Osteocyte (in vitro differentiated cells): ENCODE measurements at places on chromosomes 7 and 10.

- no peak for DNase-seq
Observed at GRCh38 chr10:31011017-31011664, 20.5 kb downstream of the ZNF438 start.

- DNase-seq = no peak
Observed at GRCh38 chr7:54917613-54918391, 101.0 kb upstream of the EGFR start.

GRCh38 chr7:48419401-48419800 is 248.1 kb downstream of the ABCA13 start:
- DNase-seq = no peak

- DNase-seq = no peak
Observed at GRCh38 chr7:46160861-46161260, 239.8 kb upstream of the IGFBP3 start.

DNA sequence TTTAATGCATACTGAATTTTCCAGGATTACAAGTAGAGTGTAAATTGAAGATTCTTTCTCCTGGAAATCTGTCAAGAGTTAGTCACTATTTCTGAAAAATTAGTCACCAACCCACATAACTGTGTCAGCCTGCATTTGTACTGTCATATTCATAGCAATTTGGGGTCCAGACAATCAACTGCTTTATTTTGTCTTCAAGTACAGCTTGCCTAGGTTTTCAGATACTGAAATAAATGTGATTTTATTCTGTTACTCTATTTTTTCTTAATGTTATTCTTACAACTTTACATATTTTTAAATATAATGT is 55.1 kb downstream of the CUBN start:
- no peak for DNase-seq

- no peak for DNase-seq
Observed at GRCh38 chr7:24313777-24314176, 29.8 kb downstream of the NPY start.

- no peak for DNase-seq
Observed at GRCh38 chr7:111228437-111228836, 137.5 kb downstream of the LRRN3 start.

GRCh38 chr10:12097791-12098190 is 29.0 kb downstream of the DHTKD1 start:
- DNase-seq = no peak

- DNase-seq = no peak
Observed at GRCh38 chr10:121999301-121999700, 10.3 kb downstream of the TACC2 start.

DNA sequence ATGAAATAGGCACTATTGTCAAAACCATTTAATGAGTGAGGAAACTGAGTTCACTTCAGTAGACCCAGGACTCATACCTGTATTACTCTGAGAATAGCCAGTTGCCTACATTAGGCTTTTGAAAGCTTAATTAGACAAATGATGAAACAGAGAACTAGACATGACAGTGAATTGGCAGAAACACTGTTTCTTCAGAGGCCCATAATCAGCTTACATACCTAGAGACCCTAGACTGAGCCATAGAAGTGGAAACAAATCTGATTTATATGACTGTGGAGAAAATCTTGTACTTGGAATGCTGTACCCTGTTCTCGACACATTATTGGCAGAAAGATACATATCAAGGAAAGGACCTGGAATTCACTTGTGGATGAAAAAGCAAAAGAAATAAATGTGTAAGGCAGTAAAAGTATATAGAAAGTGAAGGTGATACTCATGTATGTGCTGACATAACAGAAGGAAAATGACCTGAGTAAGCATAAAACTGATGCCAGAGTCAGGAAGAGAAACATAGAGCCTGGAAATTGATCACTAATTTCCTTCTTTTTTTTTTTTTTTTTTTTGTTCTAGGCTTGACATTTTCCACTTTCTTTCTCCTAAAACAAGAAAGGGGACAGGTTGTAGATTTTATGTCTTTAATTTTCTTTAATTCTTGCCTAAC is 251.5 kb downstream of the BICC1 start:
- no peak for DNase-seq

- no peak for DNase-seq
Observed at GRCh38 chr10:54470324-54470631, 330.8 kb downstream of the PCDH15 start.

DNA sequence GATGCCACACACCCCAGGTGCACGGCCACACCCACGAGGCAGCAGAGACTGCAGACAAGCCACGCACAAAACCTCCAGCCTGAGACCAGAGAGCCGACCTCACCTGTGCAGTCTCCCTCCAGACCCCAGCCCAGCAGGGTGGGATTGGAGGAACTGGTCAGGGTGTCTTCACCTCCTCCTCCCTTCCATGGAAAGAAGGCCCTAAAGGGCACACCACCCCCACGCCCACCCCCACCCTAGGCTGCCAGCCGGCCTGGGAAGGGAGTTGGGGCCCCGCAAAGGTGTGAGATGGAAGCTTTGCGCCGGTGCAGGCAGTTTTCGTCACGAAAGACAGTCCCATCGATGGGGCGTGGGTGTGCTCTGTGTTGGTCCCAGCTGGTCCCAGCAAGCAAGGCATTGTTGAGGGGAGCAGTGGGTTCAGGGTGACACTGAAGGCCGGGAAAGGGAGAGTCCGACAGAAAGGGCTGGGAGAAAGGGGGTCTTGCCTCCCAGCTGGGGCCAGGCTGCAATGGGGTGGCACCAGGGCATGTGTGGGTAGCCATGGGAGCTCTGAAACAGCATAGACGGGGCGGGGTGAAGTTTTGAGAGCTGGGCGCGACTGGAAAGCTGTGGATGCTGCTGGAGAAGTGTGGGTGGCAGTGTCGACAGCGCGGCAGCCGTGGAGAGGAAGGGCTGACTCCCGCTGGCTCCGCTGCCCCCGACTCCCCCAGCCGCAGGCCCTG is 349.2 kb downstream of the GLRX3 start:
- no peak for DNase-seq

GRCh38 chr10:78656417-78657162 is 412.2 kb upstream of the ZMIZ1 start:
- DNase-seq = no peak

GRCh38 chr10:98255146-98255877 is 12.7 kb downstream of the LOXL4 start:
- DNase-seq = no peak

- no peak for DNase-seq
Observed at GRCh38 chr7:70037171-70037933, 439.1 kb downstream of the AUTS2 start.

GRCh38 chr7:64611717-64612116 is 48.8 kb upstream of the ZNF680 start:
- no peak for DNase-seq

- peak; percentile 57 for DNase-seq
Observed at GRCh38 chr10:48246501-48246900, 28.0 kb downstream of the FRMPD2 start.

- no peak for DNase-seq
Observed at GRCh38 chr10:35726846-35727245, 84.8 kb upstream of the FZD8 start.

- DNase-seq = no peak
Observed at GRCh38 chr10:9437131-9437530, 1382.6 kb downstream of the GATA3 start.

GRCh38 chr10:2861632-2862210 is 205.6 kb upstream of the PFKP start:
- no peak for DNase-seq

DNA sequence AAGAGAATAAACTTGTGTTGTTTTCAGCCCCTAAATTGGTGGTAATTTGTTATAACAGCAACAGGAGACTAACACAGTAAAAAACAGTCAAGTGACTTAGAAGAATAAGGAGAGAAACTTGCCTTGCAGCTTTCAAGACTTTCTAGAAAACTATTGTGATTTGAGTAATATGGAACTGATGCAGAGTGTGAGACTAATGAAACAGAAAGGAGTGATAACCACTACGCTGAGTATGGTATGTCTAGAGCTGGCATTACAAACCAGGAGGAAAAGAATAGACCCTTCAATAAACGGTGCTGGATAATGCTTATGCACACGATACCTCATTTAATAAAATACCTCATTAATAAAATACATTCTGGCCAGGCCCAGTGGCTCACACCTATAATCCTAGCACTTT is 99.9 kb downstream of the CREM start:
- no peak for DNase-seq

DNA sequence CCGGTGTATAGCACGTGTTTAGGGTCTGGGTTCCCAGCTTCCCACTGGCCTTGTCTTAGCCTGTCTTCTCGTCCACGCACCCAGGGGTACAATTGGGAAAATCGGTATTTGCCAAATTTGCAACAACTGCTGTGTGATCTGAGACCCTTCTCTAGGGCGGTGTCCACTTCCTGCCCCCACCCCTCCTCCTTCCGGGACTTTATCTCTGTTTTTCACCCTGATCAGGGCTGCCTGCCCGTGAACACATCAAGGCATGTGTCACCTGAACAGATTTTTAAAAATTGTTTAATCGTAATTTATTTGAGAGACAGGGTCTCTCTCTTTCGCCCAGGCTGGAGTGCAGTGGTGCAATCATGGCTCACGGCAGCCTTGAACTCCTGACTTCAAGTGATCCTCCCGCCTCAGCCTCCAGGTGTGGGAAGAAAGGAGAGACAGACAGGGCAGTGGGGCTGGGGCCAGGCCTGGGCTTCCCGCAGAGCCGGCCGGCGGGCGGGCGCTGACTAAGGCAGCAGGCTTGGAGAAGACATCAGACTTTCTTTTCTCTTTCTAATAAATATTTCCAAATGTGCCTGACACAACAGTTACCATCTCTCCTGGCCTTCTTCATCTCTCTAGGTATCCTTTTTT is 27.5 kb downstream of the ELFN1 start:
- DNase-seq = no peak

- no peak for DNase-seq
Observed at GRCh38 chr7:20223356-20223755, 6.2 kb upstream of the MACC1 start.

GRCh38 chr10:71431239-71432100 is 34.8 kb downstream of the CDH23 start:
- DNase-seq = peak; percentile 77

DNA sequence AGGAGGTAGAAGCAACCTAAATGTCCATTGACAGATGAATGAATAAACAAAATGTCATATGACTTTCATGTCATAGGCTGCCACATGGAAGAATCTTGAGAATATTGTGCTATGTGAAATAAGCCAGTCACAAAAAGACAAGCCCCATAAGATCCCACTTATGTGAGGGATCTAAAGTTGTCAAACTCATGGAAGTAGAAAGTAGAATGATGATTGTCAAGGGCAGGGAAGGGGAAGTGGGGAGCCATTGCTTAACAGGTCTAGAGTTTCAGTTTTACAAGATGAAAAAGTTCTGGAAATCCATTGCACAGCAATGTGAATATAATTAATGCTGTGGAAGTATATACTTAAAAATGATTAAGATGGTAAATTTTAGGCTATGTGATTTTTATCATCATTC is 229.3 kb upstream of the KMT2E start:
- DNase-seq = no peak

- DNase-seq = no peak
Observed at GRCh38 chr10:132392811-132393694, 3.9 kb upstream of the PWWP2B start.

DNA sequence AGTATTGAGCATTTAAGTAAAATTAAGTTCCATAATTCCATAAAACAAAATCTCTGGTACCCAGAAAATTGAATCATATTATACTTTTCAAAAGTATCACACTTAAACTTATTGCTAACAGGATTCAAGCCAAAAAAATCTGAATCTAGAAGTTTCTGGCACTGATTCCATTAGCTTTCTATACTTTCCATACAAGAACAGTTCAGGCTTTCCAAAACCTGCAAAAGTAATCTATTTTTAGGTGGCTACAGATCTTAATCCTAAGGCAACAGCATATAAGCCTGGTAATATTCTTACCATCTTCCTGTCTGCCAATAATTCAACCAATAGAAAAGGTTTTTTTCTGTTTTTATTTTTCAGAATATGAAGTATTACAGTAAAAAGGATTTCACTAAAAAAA is 185.0 kb downstream of the CRPPA start:
- DNase-seq = no peak

GRCh38 chr7:47278043-47278442 is 303.9 kb downstream of the TNS3 start:
- DNase-seq = no peak

DNA sequence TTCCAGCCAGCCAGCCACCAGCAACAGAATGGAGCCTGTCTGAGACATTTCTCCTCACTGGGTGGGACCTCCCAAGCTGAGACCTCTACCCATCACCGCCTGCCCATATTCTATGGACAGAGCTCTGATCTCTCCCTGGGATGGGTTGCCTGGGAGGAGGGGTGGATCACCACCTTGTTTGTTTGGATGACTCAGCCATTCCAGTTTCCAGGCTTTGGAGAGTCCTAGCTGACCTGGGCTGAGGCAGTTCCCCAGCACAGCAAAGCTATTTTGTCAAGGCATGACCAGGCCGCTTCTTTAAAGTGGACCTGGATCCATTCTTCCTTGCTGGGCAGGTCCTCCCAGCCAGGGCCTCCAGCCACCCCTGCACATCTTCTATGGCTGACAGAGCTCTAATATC is 982.3 kb downstream of the DNAJB9 start:
- DNase-seq = no peak

GRCh38 chr10:73590881-73591799 is at the start of gene USP54:
Gene USP54, minus strand, starts transcription at chr10:73591342. Its CDS starts 15,684 bp downstream, at chr10:73575658.
- DNase-seq = no peak

GRCh38 chr7:151409667-151410404 is at the start of gene WDR86:
Gene WDR86, minus strand, starts transcription at chr7:151410038. Its CDS starts 449 bp downstream, at chr7:151409589.
- DNase-seq = no peak

DNA sequence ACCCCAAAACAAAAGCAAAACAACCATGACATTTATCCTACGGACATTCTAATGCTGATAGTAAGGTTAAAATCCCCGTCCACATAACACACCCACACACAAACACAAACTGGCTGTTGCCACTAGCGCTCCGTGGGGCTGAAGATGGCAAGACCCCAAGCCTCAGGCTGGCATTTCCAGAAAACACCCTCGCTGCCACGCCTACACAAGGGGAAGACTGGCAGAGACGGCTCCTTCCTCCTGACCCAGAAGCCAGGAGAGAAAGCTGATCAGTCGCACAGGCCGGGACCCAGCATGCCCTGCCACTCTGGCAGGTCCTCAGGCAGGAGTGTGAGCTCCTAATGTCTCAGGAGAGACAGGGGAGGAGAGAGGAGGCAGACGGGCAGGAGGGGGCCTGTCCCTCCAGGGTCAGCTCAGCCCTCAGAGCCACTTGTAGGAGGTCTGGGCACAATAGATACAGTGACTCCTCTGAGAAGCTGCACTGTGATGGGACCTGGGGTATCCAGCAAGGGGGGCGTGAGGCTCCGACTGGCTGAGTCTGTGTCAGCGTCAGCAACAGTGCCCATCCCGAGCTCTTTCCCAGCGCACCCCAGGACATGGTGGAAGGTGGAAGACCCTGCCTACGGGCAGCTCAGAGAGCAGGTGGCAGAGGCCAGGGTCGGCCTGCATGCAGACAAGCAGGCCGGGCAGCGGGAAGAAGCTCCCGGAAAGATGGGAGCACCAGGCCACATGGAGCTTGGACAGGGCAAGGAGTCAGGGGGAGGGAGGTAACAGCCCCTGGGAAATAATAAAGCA is 326.9 kb downstream of the PTPRN2 start:
- DNase-seq = no peak

GRCh38 chr10:73469579-73469978 is 26.2 kb downstream of the PPP3CB start:
- no peak for DNase-seq

- DNase-seq = peak; percentile 5
Observed at GRCh38 chr10:130227883-130228282, 91.7 kb downstream of the GLRX3 start.
